B cell (primary cell): ENCODE measurements at places on chromosomes 3 and 15. TPM values are rescaled to one million over a fixed set of nuclear protein-coding genes. Genes with fewer than 3 reads are reported as not detected.

Gene PATL2
- 58.9 and 60.5 TPM in 2 replicates for total RNA-seq

Gene RTP4
- 6.7 and 8.2 TPM in 2 replicates for total RNA-seq

GRCh38 chr15:77795446-77795845 is 162.7 kb upstream of the LINGO1 start:
- H3K27me3 ChIP-seq: no peaks in the 10 kb centered on the region
- no peak for DNase-seq
- H3K4me3 ChIP-seq: no peak overlapping the region
- no peaks in the 10 kb centered on the region for H3K36me3 ChIP-seq

DNA sequence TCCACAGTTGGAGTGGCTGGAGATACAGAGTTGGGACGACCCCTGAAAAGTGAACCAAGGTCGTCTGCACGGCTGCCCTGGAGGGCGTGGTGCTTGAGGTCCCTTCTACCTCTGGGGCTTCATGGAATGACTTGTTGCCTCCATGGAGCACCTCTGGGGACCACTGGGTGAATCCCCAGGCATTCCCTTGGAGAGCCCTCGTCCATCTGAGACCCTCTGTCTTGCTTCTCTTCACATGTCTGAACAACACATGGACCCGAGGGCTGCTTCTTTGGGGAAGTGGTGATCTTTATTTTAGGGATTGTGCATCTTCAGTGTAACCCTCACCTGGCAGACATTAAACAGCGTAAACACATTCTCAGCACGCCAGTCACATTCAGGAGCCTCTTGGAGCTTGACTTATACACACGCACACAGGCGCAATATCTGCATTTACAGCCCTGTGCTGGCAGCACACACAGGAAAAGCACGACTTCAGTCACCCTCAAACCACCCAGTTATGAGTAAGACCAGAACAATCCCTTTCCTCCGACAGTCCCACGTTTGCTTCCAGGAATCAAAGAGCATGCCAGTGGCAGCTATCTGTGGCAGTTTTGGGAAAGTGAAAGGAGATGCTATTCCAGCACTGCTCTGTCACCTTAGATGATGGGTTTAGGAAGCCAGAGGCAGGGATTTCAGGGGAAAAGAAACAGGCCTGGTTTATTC is 12.6 kb downstream of the FAM107A start:
- no peak for DNase-seq
- peaks cover 4% of the 10 kb centered on the region for H3K4me1 ChIP-seq
- no peaks in the 10 kb centered on the region for H3K36me3 ChIP-seq
- H3K27ac ChIP-seq: no peak overlapping the region
- H3K4me3 ChIP-seq: no peak overlapping the region

DNA sequence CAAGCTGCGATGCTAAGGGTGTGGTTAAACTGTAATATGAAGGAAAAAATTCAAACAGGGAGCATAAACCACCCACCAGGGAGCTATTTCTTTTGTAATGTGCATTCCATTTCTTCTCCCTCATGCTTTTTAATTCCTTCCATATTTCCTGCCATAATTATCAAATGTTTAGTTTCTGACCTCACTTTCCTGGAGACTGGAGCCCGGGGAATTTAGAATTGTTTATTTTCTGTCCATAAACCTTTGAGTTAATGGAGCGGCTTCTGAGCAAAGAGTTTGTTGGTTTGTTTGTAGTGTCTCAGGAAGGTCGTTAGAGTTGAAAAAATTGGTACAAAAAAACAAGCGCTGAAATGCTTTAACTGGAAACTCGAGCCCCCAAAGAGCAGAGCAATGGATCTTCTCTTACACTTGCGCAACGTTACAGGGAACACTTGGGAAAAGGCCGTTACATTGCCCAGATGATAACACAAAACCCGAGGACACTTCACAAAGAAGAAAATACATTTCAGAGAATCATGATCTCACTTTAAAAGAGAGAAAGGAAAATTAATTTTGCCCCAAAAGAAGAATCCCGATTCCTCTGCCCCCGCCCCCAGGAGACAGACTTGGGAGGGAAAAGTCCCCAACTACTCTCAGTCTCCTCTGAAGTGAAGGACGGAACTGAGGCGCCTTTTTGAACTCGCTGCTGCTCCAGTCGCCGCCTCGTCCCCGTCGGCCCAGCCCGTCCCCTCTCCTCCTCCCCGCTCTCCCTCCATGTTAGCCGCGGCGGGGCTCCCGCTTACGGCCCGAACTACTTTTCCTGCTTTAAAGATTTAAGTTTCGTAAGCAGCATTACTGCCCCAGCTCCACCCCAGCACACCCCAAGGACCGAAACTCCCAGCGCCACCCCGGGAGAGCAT is 842 bp downstream of the FSTL1 start:
- H3K27me3 ChIP-seq: peaks cover 13% of the 10 kb centered on the region
- H3K36me3 ChIP-seq: no peaks in the 10 kb centered on the region
- peak; percentile 7 for DNase-seq

DNA sequence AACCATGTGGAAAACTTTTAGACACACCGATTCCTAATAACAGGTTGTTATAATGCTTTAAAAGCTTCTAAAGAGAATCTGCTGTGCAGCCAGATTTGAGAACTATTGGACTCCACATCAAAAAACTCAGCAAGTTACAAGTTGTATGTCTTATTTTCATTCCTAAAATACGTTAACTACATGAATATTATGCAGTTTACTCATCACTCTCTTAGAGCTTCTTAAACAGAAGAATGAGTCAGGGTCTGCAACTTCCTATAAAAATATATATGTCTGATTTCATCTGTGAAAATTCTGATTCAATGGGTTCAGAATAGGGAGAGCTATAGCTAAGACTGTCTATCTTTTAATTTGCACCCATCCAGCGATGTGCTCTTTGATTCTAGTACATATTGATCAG is 244.2 kb upstream of the EPHA3 start:
- DNase-seq: no peak
- H3K27me3 ChIP-seq: no peaks in the 10 kb centered on the region
- H3K4me1 ChIP-seq: no peaks in the 10 kb centered on the region
- no peak overlapping the region for H3K27ac ChIP-seq
- no peak overlapping the region for H3K4me3 ChIP-seq
- no peaks in the 10 kb centered on the region for H3K36me3 ChIP-seq

DNA sequence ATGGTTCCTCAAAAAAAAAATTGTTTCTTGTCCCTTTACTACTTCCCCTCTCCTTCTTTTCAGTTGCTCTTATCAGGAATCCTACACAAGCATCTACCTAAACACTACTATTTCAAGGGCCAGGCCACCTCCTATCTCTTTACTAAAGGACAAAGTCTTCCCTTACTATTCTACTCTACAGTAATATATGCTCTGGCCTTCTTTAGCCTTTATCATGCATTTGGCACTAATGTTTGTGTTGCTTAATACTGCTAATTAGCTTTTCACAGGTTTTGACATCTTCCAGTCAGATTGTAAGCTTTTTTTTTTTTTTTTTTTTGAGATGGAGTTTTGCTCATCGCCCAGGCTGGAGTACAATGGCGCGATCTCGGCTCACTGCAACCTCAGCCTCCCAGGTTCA is 5.3 kb downstream of the CEP19 start:
- peaks cover 6% of the 10 kb centered on the region for H3K4me1 ChIP-seq
- no peaks in the 10 kb centered on the region for H3K36me3 ChIP-seq
- H3K4me3 ChIP-seq: no peak overlapping the region
- no peak for DNase-seq
- no peak overlapping the region for H3K27ac ChIP-seq
